ENCODE measurements at places on chromosomes 1 and 21.

DNA sequence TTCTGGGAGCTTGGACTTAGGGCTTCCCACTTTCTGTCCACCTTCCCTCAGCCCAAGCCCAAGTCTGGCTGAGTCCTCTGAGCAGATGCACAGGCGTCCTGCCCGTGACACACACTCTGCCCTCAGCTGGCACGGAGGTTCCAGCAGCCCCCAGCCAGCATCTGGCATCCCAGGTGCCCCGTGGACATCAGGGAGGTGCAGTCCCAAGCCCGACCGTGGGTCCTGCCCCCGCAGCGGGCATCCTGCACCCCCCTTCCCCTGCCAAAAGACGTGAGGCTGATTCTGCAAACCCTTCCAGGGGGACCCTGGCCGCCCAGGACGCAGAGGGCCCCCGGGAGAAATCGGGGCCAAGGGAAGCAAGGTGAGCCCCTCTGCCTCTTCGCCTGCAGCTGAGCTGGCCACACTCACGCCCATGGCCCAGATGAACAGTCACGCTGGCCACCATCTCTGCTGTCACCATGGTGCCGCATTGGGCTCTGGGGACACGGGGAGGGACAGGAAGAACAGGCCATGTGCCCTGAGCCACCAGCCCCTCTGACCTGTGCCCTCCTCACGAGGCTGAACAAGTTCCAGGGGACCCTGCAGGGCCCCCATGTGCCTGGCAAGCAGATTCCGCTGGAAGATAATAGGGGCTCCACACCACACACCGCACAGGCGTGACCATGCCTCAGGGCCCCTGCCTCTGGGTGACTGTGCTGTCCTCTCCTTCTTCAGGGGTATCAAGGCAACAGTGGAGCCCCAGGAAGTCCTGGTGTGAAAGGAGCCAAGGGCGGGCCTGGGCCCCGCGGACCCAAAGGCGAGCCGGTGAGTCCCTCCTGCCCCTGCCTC lies 20.6 kb downstream of the COL6A2 start:
- DNase-seq, result no peak

- DNase-seq, result no peak
These were observed 142.3 kb upstream of the CHRM3 start for GRCh38 chr1:239244084-239244483.

DNA sequence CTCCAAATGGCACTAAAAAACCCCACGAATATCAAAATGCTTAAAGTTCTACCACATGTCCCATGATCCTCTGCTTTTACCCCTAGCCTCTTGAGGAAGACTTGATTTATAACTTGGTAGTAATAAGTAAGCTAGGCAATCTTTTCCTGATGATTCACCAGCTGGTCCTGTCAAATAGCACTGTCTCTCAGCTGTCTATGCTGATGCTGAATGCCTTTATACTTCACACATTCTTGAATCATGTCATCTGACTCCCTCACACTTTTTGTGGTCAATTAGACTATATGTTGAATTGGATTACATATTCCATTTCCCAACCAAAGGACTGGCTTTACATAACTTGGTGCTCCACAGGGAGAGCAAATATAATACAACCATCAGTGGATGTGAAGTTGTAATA lies 16.6 kb downstream of the C21orf91 start:
- no peak for DNase-seq

- DNase-seq, result no peak
These were observed 303.3 kb downstream of the S1PR1 start for GRCh38 chr1:101540161-101540560.

DNA sequence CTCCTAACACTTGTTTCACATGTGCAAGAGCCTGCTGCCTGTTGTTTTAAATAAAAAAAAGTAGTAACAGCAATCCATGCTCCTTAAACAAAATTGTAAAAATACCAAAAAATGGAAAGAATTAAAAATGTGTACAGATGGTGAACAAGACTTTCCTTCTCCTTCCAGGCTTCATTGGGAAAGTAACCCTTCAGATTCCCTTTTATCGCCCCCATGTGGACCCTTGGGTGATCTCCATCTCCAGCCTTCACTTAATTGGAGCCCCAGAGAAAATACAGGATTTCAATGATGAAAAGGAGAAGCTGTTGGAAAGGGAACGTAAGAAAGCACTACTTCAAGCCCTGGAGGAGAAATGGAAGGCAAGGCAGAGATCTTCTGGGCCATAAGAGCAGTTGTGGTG lies 14.2 kb downstream of the VPS13D start:
- no peak for DNase-seq

DNA sequence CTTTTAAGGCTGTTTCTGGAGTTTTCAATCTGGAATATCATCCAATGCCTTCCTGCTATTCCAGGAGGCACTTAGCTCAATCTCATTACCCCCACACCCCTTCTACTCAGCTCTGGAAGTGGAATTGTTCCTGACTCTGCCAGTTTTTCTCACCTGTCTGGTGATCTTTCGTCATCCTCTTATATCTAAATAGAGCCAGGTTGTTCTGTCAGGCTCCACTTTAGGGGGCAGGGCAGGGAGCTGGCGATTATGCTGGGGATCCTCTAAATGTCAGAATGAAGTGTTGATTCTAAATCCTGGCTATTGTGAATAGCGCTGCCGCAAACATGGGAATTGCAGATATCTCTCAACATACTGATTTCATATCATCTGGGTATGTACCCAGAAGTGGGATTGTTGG lies 63.6 kb upstream of the ETV3 start:
- no peak for DNase-seq

- no peak for DNase-seq
These were observed 191.2 kb upstream of the LYPLAL1 start for GRCh38 chr1:218982482-218982881.

GRCh38 chr1:59352065-59352464 lies 55.2 kb downstream of the FGGY start:
- DNase-seq, result no peak

- no peak for DNase-seq
These were observed 37.1 kb upstream of the USP25 start for GRCh38 chr21:15692711-15693110.

DNA sequence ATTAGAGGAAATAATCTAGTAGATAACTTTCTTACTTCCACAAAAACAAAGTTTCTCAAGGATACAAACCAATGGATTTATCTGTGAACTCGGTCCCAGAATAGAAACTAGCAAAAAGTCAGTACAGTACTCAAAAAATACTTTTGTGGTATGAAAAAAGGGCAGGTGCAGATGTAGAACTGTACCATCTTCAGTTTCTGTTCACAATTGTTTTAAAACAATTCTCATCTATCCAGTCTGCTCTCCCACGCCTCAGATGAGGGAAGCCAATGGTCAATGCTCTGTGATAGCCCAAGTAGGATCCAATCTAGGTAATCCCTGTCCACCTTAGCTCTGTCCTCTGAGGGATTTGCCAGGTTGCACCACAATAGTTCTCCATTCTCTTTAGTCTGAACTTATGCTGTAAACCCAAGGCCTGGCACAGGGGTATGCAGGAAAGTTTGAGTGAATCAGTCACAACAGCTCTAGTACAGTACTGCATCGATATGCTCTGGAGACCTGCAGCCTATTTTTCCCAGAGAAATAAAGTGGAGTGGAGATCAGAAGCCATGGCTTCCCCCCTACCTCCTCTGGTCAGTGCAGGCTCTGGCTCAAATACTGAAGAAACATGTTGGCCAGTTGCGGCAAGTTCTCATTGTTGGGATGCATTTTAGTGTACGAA lies 1.4 kb downstream of the KTI12 start:
- peak; percentile 2 for DNase-seq

DNA sequence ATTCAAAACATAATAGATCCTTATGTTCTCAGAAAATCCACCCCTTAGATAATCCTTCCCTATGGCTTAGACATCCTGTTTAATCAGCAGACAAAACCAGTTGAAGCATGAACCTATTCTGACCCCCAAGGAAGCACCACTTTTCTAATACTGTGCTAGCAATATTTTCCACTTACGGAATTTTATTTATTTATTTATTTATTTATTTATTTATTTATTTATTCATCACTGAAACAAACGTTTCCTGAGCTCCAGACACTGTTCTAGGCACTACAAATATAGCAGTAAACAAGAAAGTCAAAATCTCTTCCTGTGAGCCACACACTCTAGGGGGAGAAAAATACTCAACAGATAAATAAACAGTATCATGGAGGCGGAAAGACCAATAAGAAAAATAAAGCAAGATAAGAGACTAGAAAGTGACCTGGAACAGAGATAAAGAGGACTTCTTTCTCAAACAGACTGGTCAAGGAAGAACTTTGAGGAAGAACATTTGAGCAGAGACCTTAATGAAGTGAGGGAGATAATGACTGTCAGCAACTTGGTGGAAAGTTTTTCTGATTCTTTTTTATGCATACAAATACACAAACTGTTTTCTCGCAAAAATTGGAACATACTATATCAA lies 145.5 kb upstream of the POGK start:
- no peak for DNase-seq

DNA sequence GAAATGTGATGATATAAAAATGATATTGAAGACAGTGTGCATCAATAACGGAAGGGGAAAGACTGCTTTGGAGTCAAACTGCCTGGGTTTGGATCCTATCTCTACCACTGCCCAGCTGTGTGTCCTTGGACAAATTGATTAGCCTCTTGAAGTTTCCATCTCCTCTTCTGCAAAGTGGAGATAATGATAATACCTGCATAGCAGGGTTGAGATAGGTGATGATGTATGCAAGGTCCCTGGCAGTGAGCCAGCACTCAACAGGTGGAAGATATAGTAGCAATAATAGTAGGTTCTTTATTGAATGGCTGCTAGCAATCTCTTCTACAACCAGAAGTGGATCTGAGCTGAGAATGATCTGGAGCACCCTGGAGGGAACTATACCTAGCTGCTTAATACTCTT lies 166.7 kb downstream of the MIS18A start:
- DNase-seq, result no peak

GRCh38 chr1:231847612-231848397 lies 221.2 kb downstream of the DISC1 start:
- DNase-seq, result no peak

Data from Daoy (cell line).